ENCODE measurements at places on chromosomes 13 and 19. TPM values are rescaled to one million over a fixed set of nuclear protein-coding genes. Genes with fewer than 3 reads are reported as not detected.

GRCh38 chr19:12885749-12886650 lies 1.0 kb downstream of the KLF1 start:
- no peak for DNase-seq

GRCh38 chr19:362683-363082 lies 18.1 kb upstream of the MIER2 start:
- no peak for DNase-seq

The TMEM143 gene
- 21.5 TPM for total RNA-seq

DNA sequence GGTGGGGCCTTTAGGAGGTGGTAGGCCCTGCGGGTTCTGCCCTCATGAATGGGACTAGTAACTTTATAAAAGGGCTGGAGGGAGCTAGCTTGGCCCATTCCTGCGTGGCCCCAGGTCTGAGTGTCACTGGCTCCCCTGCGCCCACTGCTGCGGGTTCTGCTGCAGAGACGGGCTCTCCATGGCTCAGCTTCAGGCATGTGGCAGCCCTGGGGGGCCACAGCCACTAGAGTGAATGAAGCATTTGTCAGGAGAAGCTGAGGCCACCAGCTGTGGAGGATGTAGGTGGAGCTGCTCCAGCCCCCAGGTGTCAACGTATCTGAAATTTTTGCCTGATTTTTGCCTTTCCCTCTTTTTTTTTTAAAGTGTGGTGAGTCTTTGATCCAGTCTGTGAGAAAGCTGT lies 119.1 kb downstream of the SOX1 start:
- DNase-seq = no peak

The KBTBD7 gene
- total RNA-seq = 4.5 TPM

- no peak for DNase-seq
These were observed 360.0 kb upstream of the SLITRK5 start for GRCh38 chr13:87311165-87311564.

Data from activated CD4-positive, alpha-beta T cell treated with anti-CD3 and anti-CD28 coated beads for 36 hours (primary cell).